ENCODE measurements at places on chromosomes 5 and 9.

GRCh38 chr9:106918825-106919509 lies 56.0 kb downstream of the ZNF462 start:
- DNase-seq = no peak

DNA sequence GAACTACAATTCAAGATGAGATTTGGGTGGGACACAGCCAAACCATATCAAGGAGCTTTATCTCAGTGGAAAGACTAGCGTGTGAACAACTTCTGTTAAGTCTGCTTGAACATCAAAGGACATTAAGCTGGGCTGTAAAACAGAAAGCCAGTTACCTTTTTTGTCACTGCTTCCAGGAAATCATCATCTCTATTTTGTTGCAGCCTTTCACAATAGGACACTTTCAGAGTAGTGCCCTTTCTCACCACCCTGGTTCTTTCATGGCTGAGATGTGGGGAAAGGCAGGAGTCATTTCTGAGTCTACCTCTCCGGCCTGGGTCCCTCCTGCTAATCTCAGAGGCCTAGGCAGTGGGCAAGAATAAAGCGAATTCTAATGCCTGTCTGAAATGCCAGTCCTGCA lies 96.2 kb upstream of the PPP1R2B start:
- no peak for DNase-seq

DNA sequence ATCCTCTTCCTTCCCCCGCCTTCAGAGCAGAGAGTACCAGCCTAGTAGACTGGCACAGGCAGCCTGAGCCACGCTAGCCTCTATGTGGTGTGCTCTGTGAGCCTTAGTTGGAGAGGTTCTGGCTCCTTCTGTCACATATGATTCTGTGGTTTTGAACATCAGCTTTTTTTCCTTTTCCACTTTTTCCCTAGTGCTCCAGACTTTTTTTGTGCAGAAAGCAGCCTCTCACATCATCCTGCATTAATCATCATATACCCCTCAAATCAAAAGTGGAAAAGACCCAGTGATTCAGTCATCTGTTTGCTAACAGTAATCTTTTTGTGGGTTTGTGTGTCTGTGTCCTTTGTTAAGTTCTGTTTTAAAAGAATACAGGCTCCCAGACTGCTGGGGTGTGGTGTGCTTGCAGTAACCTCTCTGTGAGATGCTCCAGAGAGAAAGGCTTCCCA lies 663.9 kb upstream of the RGMB start:
- DNase-seq = no peak

- DNase-seq = no peak
Observed at GRCh38 chr9:18909140-18910018, 123.6 kb downstream of the SAXO1 start.

DNA sequence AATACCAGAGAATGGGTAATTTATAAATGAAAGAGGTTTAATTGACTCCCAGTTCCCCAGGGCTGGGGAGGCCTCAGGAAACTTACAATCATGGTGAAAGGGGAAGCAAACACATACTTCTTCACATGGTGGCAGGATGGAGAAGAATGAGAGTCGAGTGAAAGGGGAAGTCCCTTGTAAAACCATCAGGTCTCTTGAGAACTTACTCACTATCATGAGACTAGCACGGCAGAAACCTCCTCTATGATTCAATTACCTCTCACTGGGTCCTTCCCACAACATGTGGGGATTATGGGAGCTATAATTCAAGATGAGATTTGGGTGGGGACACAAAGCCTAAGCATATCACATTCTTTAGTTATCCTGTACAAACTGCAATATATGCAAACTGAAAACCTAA lies 609.4 kb downstream of the MTRR start:
- no peak for DNase-seq

DNA sequence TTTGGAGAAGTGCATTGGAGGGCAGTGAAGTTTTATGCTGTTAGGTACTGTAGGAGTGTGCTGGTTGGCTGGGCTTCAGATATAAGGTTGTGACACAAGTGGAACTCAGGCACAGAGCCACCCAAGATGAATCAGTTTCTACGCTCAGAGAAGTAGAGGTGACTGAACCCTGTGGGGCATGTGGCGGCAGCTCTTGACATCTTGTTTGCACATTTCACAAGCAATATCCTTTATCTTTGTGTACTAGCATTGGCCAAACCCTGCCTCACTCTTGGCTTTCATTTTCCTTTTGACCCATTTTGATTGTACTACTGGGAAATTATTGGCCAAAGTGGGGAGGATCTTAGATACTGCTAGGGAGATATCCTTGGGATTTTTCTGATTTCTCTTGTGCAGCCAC lies 110.0 kb downstream of the PSAT1 start:
- no peak for DNase-seq

- no peak for DNase-seq
Observed at GRCh38 chr5:167415779-167416746, 875.4 kb upstream of the WWC1 start.

GRCh38 chr9:37897665-37898064 lies 6.3 kb downstream of the SLC25A51 start:
- no peak for DNase-seq

- no peak for DNase-seq
Observed at GRCh38 chr9:472479-473075, 257.9 kb downstream of the DOCK8 start.

DNA sequence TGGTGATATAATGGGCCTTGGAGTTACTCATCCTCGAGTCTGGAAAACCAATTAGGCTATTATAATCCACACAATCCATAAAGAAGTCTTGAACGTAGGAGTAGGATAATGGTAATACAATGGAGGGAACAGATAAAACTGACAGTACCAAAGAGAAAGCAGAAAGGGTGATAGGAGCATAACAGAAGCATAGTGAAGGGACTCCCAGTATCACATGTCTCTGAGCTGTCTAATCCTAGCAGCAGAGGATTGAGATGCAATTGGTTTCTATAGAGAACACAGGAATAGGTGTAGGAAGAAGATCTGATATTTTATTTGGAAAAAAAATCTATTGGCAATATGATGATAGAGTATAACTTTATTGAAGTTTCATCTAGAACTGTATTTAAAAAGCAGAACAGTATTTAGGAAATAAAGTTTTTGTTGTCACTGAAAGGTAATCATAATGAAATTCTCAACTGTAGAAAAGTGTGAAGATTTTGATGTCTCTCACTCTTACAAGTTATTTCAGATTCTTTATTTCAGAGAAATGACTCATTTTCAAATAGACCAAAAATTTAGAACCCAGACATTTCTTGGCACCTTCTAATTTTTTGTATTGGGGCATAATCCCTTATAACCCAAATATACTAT lies 25.4 kb downstream of the SRFBP1 start:
- no peak for DNase-seq

DNA sequence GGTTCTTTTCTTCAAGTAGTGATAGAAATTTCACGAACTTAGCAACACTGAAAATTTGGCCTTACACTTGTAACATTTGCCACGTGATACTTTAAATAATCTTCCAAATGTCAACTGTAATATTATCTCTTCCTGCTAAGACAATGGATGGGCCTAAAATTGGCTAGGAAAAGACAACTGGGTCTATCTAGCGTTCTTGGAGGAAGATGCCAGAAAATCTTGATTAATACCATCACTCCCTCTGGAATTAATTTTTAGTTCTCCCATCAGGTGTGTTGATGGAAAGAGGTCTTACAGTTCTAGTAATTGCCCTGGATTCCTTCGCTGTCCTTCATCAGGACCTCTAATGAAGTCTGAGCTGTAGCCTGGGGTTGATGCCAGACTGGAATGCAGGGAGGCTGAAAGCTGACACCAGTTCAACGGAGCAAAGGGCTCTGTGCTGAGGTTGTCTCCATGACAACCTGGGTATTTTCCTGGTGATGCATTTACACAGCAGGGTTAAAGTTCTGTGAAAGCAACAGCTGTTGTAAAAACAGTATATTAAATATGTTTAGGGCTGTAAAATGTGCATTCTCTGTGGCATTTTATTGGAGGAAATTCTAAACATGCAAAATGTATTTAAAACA lies 92.3 kb downstream of the GAS1 start:
- DNase-seq = no peak

DNA sequence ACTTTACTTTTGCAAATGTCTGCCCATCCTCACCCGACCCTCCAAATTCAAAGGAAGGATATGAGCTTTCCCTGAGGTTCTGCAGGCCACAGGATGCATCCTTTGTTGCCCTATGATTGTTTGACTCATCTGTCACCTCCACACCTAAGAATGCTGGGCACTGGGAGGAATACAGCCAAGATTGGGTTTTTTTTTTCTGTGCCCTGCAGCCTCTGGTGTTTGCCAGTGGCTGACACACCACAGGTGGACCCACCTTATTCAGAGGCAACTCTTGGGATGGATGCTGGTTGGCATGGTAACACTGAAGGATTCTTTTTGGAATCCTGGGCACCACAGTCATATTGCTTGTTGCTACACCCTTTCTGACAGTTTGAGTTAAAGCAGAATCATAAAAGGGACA lies 29.7 kb downstream of the C9orf152 start:
- DNase-seq = no peak

DNA sequence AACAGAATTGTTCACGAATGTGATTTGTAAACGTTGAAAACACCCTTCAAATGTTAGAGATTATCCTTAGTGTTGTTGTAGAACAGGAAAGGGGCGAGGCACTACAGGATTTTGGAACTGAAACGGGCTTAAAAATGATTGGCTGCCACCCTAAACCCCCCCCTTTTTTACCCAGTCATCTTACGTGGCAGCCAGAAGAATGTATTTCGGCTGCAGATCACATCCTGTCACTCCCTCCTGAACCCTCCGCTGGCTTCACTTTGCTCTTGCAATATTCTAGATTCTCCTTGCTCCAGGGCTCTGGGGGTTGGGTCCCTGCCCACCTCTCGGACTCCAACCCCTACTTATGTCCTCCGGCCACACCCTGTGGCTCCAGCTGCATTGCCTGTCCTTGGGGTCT lies 13.9 kb upstream of the UNC5A start:
- DNase-seq = no peak

DNA sequence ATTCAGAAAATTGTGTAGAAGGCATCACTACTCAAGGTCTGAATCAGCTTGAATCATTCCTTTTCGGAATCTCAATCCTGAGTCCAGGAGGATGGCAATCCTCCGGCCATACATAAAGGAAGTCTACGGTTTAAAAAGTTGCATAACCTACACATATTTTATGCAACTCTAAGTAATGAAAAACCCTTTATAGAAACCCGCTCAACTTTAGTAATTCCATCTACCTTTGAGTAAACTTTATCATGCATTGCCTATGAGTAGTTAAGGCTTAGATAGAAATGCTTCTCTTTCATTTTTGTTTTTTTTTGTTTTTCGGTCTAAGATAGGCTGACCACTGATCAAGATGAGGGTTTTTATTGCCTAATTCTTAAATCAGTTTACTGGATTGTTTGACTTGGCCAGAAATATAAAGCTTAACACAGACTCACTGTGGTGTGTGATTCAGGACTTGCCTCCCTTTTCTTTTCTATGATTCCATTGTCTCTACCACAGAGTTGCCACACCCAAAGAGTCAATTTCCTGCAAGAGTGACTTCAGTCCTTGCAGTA lies 85.0 kb downstream of the LURAP1L start:
- peak; percentile 4 for DNase-seq

DNA sequence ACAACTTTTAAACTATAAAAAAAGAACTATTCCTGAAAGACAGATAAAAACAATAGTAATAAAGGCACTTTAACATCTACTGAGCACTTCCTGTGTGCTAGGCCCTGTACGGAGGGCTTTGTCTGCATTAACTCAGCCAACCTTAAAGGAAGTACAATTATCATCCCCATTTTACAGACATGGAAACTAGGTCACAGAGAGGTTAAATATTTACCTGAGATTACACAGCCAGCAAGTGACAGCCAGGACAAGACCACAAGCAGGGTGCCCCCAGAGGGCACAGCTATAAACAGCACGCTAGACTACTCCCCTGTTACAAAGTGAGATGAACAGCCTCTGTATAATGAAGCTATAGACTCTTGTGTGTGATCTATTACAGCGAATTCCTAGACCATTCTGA lies 25.5 kb downstream of the DDX31 start:
- no peak for DNase-seq

- DNase-seq = no peak
Observed at GRCh38 chr5:154866841-154867240, 8.4 kb downstream of the CNOT8 start.

DNA sequence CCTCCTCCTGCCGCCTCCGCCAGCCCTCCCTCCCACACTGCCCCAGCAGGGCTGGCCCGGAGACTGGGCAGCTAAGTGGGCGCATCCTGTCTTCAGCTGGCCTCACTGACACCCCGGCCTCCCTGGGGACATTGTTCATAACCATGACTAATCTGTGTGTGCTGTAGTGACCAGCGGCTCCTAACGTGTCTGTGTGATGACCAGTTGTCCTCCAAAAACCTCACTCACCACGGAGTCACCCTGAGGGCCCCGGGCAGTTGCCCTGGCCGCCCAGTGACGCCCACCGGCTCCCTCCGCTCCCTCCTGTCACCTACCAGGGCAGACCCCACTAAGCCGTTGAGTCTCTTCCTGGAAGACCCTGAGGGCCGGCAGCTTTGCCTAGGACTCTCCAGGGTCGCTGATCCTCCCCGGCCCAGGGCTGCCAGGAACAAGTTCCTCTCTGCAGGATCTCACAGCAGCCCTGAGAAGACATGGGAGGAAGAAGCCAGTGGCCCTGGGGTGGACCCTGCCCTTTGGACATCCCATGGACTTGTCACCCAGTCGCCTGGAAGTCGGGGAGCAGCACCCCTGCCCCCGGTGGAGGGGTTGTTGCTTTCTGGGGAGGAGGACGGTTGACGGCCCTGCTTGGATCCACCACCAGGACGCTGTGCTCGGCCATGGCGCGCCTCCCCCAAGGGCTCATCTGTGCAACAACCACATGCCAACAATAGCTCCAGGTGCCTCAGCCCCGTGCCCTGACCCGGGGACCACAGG lies 110.2 kb upstream of the LMX1B start:
- DNase-seq = no peak

DNA sequence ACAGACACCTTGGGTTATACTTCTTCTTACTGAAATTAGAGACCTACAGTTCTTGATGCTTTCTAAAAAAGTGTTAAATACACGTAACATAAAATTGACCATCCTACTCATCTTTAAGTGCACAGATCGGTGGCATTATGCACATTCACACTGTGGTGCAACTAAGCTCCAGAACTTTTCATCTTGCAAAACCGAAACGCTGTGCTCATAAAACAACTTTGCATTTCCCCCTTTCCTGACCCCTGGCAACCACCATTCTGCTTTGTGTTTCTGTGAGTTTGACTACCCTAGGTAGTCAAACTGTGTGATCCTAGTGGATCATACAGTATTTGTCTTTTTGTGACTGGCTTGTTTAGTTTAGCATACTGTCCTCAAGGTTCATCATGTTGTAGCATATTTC lies 3.9 kb downstream of the MVB12B start:
- DNase-seq = no peak

GRCh38 chr5:140020601-140021177 lies 22.4 kb downstream of the NRG2 start:
- DNase-seq = no peak

DNA sequence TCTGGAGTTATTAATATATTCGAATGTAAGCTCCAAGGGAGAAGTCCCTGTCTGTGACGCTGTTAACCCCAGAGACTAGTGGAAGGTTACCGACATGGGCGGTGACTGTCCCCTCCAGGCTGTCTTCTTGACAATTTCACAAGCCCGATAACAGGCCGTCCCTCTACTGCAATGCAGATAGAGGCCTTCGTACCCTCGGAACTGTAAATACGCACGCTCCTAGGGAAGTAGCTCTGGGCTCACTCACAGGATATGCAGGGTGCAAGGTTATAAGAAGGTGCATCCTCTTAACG lies 680 bp upstream of the RFK start:
- no peak for DNase-seq

- DNase-seq = no peak
Observed at GRCh38 chr5:177966839-177967166, 29.2 kb downstream of the PROP1 start.

- no peak for DNase-seq
Observed at GRCh38 chr9:112124156-112124555, 50.9 kb downstream of the SUSD1 start.
